PC-9 (cell line): ENCODE measurements at places on chromosomes 16 and 17. TPM values are rescaled to one million over a fixed set of nuclear protein-coding genes. Genes with fewer than 3 reads are reported as not detected.

FBXW10B gene
- total RNA-seq: 16.2 and 19.9 TPM in 2 replicates

TMC7 gene
- total RNA-seq: 4.3 and 4.4 TPM in 2 replicates

SLC16A5 gene
- 70.2 and 88.5 TPM in 2 replicates for total RNA-seq

ZG16B gene
- total RNA-seq: 19.9 and 23.4 TPM in 2 replicates

PLA2G10 gene
- total RNA-seq: 5.8 and 9.0 TPM in 2 replicates

WNT3 gene
- total RNA-seq: 11.5 and 14.0 TPM in 2 replicates

C1QTNF1 gene
- 3.4 and 3.9 TPM in 2 replicates for total RNA-seq

ASGR2 gene
- total RNA-seq: not detected in 2 replicates

ADGRG3 gene
- 0.25 TPM in 1 of 2 replicates, not detected in the other for total RNA-seq

PRSS53 gene
- total RNA-seq: 7.7 and 9.2 TPM in 2 replicates

ASPSCR1 gene
- total RNA-seq: 54.9 and 80.0 TPM in 2 replicates

PPP1R27 gene
- total RNA-seq: not detected in 2 replicates

LPO gene
- total RNA-seq: not detected in 2 replicates

CD300LG gene
- total RNA-seq: not detected in 2 replicates

ABI3 gene
- total RNA-seq: not detected in 2 replicates

ARHGAP23 gene
- total RNA-seq: 129 and 137 TPM in 2 replicates

WNT9B gene
- total RNA-seq: not detected in 2 replicates

SLC35G6 gene
- total RNA-seq: not detected in 2 replicates

CCL3 gene
- total RNA-seq: not detected in 2 replicates

TNFRSF13B gene
- not detected in 2 replicates for total RNA-seq

AOC3 gene
- 0.98 and 2.8 TPM in 2 replicates for total RNA-seq

ELMO3 gene
- total RNA-seq: 32.4 and 51.1 TPM in 2 replicates

CACNG3 gene
- total RNA-seq: not detected in 2 replicates

IRX3 gene
- 13.1 and 16.0 TPM in 2 replicates for total RNA-seq

APOH gene
- not detected in 2 replicates for total RNA-seq

PCTP gene
- total RNA-seq: 16.0 and 17.3 TPM in 2 replicates

FOXN1 gene
- not detected in 2 replicates for total RNA-seq

UBE2I gene
- total RNA-seq: 218 and 271 TPM in 2 replicates

SULT1A4 gene
- 11.1 and 16.7 TPM in 2 replicates for total RNA-seq

SEZ6L2 gene
- total RNA-seq: 46.5 and 64.0 TPM in 2 replicates

KCNH6 gene
- total RNA-seq: not detected in 2 replicates

TAT gene
- 0.13 and 0.50 TPM in 2 replicates for total RNA-seq

MPO gene
- not detected in 2 replicates for total RNA-seq
